Dermis microvascular lymphatic vessel endothelial cell (primary cell): ENCODE measurements at places on chromosomes 3 and 15.

DNA sequence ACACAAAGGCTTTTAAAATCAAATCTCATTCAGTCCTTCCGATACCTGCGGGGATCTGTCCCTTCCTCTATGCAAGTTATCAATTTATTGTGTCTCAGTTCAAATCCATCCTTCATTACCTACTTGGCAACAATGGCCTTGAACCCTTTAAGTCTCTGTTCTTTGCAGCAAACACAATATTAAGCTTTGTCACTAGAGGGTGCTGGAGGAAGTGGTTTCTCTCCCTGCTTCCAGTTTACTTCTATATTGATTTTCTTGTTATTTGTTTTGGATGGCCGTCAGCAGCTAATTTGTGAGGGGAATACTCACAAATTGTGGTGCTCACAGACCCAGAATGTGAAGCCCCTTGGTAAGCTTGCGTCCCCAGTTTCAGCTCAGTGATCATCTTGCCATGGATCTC, 278.3 kb downstream of the FGF12 start:
- DNase-seq, result no peak

- no peak for DNase-seq
These were observed 29.3 kb downstream of the LRRC2 start for GRCh38 chr3:46536758-46537157.

- no peak for DNase-seq
These were observed 7.2 kb downstream of the COX17 start for GRCh38 chr3:119669906-119670570.

DNA sequence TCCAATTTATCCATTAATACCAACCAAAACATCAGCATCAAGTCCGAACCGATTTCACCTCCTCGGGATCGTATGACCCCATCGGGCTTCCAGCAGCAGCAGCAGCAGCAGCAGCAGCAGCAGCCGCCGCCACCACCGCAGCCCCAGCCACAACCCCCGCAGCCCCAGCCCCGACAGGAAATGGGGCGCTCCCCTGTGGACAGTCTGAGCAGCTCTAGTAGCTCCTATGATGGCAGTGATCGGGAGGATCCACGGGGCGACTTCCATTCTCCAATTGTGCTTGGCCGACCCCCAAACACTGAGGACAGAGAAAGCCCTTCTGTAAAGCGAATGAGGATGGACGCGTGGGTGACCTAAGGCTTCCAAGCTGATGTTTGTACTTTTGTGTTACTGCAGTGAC, 20.8 kb downstream of the LYSMD4 start:
- DNase-seq, result no peak

- DNase-seq, result no peak
These were observed 181.2 kb upstream of the MME start for GRCh38 chr3:154898916-154899315.

GRCh38 chr15:44775953-44776352, 39.6 kb downstream of the TRIM69 start:
- DNase-seq, result peak; percentile 12

DNA sequence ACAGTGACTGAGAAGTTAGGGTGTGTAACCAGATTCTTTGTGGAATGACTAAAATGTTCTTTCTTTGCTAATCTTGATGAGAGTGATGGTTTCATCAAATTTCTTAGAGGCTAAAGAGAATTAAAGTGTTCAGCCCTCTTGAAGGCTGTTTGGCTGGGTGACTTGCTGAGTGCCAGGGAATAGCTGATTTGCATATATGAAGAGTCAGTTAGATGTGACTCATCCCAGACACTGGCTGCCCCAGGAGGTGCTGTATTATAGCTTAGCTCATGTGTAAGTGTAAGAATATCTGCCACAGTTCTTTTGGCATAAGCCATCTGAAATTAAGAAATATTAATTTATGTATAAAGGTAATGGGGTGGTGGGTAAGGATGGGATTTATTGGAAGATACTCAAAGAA, 535.1 kb downstream of the NLGN1 start:
- peak; percentile 41 for DNase-seq
